Posterior cingulate gyrus (tissue), 11 donors: ENCODE measurements at places on chromosomes 7 and 10.
A peak's percentile ranks its signal among the peaks of the same experiment; 100 is the strongest.

DNA sequence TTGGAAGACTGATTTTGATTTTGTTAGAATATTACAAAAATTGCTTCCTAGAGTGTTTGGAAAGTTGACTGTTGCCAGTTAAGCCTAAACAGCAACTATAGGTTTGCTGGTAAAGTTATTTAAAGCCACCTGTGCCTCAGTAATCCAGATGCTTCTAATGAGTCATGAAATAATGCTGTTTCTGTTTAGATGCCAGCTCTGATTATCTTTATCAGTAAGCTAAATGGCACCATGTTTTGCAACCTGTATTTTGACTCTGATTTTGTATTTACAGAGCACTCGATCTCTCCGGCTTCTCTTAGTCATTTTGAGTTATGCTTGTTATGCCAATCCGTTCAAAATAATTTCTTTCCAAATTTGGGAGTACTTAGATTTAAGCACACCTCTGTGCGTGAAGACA is 366.1 kb downstream of the EXOC4 start:
- no peak for DNase-seq

GRCh38 chr7:101816595-101817470 is 593 bp upstream of the CUX1 start:
- DNase-seq: peak; percentile 51

- no peak for DNase-seq
Measured at GRCh38 chr10:103481974-103482531, 3.0 kb upstream of the CALHM3 start.

DNA sequence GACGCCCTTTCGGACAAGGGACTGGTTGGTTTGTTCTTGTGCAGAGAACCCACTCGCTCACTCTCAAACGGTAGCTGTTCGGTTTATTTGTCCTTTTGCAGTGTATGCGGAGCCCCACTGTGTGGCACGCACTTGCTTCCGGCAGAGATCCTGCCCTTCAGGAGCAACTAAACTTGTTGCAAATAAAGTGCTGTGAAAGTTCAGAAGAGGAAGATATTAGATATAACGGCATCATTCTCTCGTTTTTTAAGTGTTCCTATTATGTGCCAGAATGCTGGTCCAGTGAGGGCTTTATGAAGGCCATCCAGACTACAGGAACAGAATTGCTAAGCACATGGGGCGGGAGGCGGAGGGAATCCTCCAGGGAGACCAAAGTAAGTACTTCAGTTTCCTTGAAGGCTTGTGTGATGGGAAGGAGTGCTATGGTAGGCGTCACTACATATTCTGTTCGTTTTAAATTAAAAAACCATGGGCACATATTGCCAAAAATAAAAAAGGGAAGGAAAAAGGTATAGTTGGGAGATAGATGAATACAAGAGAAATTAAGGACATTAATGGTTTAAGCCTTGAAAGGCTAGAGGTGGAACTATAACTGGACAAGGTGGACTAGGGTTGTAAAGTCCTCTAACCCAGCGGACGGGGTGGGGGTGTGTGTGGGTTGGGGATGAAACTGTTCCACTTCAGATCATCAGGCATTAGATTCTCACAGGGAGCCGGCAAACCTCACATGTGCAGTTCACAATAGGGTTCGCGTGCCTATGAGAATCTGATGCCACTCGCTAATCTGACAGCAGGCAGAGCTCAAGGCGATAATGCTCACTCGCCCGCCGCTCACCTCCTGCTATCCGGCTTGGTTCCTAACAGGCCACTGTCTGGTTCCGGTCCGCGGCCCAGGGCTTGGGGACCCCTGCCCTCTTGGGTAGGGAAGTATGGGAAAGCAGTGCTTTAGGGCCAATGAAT is 704 bp upstream of the ERLIN1 start:
- DNase-seq: no peak

DNA sequence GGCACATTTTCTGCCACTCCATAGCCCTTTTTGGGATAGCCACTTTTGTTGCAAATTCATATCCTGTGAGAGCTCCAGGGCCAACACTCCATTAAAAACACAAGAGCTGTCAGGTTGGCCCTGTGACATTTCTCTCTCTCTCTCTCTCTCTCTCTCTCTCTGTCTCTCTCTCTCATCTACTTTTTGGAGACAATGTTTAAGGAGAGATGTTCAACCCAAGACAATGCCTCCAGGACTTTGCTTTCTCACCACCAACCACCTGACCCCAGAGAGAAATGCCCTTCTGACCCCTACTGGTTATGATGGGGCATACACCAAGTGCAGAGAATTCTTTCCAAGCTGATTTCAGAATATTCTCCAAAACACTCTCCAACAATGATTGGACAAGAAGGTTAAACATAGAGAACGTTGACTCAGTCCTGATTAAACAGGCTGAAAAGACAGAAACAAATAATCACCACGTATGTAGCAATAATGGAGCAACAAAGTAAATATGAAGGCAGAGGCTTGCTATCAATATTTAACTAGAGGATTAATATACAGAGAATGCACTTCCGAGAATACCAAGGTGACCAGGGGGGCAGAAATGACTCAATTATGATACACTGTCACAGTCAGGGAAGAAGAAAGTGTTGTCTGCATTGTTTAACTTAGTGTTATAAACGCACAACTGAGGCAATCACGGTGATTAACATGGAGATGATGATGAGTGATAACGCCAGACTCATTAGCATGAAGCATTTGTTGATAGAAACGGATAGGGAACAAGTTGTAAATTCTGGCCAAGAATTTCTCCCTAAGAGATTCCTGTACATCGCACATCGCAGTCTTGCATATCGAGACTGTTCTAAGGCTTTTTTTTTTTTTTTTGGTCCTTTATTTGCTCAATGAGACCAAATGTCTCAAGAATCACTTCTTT is 178.5 kb downstream of the NRP1 start:
- DNase-seq: no peak

DNA sequence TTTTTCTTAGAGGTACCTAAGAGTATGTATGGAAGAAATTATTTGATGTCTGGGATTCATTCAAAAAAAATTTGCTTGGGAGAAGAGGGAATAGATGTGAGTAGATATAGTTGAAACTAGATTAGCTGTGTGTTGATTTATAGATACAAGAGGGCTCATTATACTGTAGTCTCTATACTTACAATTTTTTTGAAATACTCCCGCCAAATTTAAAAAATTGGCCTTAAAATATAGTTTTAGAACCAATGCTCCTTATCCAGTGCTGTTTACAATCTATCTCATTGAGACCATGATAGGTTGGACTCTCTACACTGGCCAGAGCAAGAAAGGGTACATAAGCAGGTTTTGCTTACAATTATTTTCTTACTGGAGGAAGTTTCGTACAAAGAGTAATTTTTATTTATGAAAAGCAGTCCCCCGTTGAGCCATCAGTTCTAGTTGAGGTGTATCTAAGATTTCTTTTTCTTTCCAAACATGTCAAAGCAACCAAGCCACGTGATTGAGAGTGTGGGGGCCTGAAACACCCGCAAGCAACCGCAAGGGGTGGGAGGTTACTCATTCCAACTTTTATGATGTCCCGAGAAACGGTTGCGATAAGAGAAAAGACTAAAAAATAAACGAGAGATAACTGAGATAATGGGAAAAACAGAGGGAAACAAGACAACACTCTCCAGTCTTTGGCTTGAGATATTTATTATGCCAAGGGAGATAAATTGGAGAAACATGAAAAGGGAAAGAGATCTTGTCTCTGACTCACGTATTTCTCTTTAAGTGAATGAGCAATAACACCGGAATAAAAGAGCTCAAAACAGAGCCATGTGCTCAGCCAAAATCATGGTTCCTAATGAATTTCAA is 729.2 kb downstream of the LRMDA start:
- no peak for DNase-seq

- DNase-seq: no peak
Measured at GRCh38 chr10:49465736-49466135, 69.8 kb upstream of the DRGX start.

DNA sequence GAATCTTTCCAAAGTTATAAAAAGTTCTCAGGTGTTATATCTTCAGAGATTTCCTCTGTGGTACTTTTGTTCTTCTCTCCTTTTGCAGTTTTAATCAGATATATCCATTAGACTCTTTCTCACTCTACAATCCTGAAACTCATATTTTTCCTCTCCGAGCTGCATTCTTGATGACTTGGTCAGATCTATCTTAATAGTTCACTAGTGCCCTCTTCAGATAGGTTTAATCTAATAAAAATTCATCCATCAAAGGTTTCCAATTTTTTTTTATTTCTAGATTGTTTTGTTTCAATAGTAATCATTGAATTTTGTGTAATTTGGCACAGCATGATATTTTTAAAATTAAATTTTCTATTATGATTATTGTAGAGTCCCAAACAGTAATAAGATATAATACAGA is 21.8 kb upstream of the DGKB start:
- no peak for DNase-seq

DNA sequence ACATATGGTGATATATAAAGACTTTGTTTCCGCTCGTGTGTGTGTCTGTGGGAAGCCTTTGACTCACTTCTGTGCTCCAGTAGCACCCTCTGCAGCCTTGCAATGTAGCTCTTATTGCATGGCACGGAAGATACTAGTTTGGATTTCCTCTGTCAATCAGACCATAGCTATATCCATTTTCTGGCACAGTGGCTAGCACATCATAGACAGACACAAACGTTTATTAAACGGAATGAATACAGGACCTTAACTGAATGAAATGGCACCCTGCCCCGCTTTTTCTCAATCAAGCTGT is 124.0 kb upstream of the PTPN20 start:
- peak; percentile 28 for DNase-seq

DNA sequence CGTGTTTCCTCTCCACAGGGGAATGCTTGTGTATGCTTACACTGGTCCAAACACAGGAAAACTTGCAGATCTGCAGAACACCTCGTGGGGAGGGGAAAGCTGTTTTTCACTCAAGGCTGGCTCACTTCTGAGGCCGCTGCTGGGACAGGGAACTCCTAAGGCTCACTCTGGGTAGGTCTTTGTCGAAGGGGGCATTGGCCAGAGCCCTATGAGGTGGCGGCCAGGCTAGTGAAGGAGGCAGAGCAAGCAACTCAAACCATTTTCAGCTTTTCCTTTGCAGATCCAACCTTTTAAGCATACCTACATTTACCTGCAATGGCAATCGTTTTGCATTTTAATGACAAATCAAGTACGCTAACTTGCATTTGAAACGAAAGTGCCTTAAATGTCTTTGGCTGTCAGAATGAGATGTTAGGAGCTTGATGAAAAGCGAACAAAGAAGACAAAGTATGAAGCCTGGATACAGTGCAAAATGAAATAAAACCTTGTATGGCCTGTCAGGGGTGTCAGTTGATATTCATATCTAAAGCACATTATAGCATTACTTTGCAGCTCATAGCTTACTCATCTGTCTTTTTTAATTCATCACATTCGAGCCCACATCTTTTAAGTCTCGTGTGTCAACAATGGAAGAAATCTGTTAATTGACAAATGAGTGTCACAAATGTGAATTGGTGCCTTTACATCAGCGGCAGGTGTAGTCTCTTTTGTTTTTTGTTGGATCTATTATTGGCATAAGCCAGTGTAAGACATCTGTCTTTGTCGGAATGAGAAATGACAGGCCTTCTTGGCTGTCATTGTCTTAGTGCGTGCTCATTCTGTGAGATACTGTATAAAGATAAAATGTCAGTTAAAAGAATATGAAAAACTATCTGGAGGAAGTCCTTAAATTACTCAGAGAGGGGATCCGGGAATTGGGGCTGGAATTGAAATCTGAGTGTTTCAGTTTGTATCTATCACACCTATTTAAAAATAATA is 30.5 kb downstream of the LRMDA start:
- no peak for DNase-seq

DNA sequence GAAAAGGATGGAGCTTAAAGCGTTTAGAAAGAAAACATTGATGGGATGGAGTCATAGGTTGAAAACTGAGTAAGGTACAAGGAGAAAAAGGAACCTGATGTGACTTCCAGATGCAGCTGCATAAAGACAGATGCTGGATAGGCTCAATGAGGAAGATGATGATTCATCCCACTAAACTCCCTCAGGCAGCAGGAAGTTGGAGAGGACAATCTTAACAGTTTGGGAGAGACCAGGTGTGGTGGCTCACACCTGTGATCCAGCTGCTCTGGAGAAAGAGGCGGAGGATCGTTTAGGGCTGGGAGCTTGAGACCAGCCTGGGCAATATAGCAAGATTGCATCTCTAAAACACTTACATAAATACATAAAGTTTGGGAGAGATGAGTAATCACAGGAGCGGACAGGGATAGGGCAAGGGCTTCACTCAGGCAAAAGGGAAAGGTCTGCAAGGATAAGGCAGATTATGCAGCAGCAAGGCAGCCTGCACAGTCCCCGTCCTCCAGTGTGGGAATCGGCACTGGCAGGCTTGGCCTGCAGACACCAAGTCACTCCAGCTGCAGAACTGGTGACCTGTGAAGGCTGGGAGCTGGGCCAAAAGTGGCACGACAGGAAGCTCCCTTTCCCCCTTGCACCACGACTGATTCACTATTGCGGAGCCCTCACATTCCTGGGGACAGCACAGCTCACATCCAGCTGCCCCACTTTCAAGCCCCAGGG is 438.5 kb downstream of the GRID1 start:
- peak; percentile 79 for DNase-seq
